ENCODE measurements at places on chromosomes 11 and 22.

GRCh38 chr22:46500201-46500600, 37.2 kb downstream of the CELSR1 start:
- no peak for DNase-seq

DNA sequence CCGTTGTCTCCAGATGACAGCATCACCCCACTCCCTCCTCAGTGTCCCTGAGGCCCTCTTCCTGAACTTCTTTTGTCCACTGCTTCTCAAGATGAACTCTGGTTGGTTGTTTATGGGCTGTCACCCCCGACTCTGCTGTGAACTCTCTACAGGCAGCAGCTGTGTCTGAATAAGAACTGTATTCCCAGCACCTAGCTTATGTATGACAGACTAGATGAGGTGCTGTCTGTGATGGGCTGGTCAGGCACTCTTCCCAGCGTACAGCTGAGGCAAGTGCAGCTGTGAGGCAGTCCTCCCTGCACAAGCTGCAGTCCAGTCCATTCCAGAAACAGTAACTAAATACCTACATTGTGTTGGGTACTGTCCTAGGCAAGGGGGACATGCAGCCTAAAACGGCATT, 111.4 kb upstream of the PITPNB start:
- DNase-seq = no peak

GRCh38 chr11:118264569-118265465, 720 bp upstream of the MPZL2 start:
- DNase-seq = no peak

GRCh38 chr11:70423523-70424505, 25.5 kb downstream of the CTTN start:
- DNase-seq = no peak

GRCh38 chr11:121711236-121711635, 258.5 kb upstream of the SORL1-AS1 start:
- no peak for DNase-seq

DNA sequence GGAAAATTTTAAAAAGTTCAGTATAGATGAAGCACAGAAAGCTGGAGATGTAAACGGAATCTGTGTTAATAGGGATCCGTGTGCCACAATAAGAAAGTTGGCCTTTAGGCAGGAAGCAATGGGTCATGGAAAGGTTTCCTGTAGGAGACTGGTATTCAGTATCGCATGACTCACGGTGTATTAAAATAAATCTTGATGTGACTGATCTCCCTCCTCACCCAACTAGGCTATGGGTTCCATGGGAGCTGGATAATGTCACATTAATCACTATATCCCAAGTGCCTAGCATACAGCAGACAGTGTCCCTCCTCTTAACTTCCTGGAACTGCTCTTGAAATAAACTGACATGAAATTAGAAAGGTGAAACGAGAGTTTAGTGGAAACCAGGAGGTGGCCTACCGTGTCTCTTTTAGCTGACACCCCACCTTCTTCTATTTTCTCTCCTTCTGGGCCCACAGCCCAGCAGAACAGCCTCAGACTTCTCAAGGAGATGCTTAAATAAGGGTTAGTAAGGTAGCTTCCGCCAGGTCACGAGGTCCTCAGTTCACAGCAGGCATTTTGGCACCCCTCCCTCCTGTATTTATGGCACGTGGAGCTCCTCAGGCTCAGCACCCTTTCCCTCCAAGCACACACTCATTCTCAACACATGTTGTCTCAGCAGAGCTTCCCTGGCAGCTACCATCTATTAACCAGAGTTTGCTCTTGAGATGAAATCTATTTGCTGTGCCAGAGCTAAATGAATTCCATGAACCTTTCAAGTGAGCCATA, 118.8 kb downstream of the NXPE2 start:
- DNase-seq = no peak

GRCh38 chr11:133197425-133197824, 334.9 kb downstream of the OPCML start:
- no peak for DNase-seq

- DNase-seq = peak; percentile 44
These were observed 17.5 kb downstream of the RELT start for GRCh38 chr11:73393479-73394415.

DNA sequence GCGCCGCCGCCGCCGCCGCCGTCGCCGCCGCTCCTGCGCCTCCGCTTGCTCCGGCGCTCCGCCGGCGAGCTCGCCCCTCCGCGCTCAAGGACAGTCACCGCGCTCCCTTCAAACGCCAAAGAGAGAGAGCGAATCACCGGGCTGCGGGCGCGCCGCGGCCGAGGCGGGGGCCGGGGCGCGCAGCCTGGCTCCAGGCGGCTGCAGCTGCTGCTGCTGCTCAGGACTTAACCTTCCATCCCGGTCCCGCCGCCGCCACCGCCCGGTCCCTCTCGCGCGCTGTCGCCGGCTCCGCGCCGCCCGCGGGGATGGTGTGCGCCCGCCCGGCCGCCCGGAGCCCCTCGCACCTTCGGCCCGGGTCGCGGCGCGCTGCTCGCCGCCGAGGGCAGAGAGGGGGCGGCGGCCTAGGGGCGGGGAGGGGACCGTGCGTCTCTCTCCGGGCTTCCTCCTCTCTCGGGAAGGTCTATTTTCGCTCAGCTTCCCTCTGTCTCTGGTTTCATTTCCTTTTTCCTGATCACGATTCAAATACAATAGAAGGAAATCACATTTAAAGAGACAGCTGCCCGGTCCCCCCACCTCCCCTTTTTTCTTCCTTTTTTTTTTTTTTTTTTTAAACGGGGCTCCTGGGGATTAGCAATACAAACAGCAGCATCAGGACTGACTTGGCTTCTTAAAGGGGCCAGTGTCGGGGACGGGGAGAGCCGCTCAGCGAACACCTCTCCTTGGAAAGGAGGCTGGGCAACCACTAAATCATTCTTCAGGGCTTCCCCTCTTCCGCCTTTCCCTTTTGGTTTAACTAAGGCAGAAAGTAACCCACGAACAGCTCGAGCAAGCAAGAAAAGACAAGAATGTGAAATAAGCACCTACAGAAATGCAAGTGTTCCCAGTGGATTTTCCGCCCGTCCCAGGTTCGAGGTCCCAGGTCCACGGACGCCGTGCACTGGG, 22.1 kb downstream of the LMO2 start:
- DNase-seq = no peak

- no peak for DNase-seq
These were observed 53.1 kb downstream of the ARRB1 start for GRCh38 chr11:75298191-75298975.

GRCh38 chr22:47139013-47139789, 376.8 kb downstream of the TBC1D22A start:
- DNase-seq = no peak

DNA sequence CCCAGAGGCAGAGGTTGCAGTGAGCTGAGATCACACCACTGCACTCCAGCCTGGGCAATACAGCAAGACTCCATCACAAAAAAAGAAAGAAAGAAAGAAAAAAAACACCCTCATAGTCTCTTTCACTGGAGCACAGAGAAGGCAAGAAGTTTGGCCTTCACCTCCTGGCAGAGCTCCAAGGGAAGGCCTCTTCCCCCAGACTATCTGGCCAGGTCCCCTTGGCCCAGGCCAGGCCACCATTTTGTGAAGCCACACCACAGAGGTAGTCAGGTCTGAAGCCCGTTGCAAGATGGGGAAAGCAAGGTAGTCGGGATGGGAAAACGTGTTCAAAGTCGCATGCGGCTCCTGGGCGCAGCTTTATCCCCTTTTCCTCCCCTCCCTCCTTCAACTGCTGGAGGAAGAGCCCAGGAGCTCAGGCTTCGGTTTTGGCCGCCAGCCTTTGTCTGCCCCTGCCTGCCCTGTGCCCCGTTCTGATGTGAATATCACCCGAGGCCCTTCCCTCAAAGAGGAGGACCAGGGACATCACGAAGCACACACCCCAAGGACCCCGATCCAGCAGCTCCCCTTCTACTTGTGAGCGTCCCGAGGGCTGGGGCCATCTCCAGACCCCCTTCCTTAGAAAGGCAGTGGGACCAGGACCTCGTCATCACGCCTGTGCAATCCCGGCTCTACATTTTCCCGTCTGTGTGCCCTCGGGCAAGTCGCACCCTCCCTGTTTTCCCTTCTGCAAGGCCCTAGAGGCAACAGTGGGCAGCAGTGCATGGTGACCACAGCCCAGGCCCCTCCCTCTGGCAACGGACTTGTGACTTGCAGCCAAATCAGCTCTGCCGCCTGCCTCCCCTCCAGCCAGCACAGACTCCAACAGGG, 17.7 kb downstream of the CABP7 start:
- no peak for DNase-seq

DNA sequence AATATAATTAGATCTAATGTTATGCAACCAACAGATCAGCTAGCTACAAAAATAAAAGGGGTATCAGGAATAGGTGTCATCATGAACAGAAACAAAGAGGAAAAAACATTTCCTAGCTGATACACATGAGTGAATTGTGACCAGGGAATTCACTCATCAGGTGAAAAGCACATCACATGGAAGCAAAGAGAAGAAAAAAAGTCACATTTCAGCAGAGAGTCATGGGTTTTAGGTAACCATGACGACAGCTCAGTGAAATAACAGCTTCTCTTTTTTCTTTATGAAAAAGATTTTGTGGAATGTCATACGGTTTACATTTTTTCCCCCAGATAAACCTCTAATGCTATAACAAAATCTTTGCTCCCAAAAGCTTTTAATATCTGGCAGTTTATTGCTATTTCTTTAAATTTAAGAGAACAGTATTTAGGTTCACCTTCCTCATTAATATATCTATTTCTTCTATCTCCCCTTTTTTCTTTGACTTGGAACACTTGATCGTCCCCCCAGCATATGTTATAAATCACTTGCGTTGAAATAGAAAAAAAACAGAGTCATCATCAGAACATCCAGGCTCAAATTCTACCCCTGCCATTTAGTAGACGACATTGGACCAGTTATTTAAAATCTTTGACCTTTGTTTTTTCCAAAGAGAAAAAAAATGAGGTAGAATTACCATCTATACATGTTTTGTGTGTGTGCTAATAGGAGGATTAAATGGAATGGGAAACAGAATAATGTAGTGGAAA, 5.3 kb downstream of the TYR start:
- DNase-seq = no peak

DNA sequence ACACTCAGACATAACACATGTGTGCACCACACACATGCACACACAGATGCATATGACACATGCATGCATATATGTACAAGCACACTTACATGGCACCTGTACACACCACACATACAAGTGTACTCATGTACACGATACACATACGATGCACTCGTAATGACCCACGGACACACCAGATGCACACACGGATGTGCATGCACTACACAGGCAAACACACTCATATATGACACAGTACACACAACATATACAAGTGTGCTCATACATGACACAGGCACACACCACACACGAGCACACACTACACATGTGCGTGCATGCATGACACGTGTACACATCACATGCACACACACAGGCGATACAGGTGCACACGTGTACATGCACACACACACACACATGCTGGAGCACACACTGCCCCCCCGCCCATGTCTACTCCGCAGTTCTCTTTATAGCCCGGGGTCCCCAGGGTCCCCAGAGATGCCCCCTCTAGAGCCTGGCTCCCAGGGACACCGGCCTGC, 4.8 kb upstream of the TH start:
- no peak for DNase-seq

GRCh38 chr11:86184728-86185380, 59.7 kb upstream of the EED start:
- no peak for DNase-seq

- DNase-seq = no peak
These were observed 76.0 kb downstream of the MRTFA start for GRCh38 chr22:40560551-40560950.

GRCh38 chr11:30508594-30508993, 77.6 kb downstream of the MPPED2 start:
- no peak for DNase-seq

- no peak for DNase-seq
These were observed 241.8 kb upstream of the ARHGAP42 start for GRCh38 chr11:100445231-100445735.

- DNase-seq = no peak
These were observed 31.4 kb downstream of the TECTA start for GRCh38 chr11:121132211-121132976.

DNA sequence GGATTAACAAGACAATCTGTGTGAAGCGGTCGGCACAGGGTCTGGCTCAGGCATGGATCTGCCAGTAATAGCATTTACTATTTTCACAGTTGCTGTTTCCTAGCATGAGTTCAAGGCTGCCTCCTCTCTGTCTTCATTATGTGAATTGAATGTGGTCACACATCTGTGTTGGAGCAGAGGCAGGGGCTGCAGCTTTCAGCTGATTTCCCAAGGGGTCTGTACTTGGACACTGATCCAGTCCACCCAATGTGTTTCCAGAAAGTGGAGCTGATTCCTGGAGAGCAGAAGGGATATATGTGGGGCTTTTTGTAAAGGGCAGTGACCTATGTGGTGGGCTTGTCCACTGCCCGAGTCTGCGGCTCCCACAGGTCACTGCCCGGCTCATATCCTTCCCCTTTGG, 3.5 kb upstream of the CELSR1 start:
- no peak for DNase-seq

DNA sequence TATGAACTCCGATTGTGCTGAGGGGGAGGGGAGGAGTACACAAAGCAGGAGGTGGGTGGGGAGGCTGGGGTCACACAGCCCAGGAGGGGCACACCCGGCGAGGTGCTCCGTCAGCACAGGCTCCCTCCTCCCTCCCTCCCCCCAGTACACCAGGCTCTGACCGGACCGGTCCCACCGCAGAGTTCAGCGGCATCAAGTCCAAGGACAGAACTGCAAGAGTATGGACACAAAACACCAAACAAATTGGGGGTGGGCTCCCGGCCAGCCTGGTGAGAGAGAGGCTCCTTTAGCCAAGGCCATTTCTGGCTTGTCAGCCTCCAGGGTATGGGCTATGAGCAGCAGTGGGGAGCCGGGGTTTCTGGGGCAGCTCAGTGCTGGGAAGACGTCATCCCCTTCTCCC, 68.3 kb downstream of the ST3GAL4 start:
- no peak for DNase-seq

GRCh38 chr11:62770778-62771143, 435 bp upstream of the TAF6L start:
- DNase-seq = no peak

- no peak for DNase-seq
These were observed 814.6 kb downstream of the DLG2 start for GRCh38 chr11:84812471-84812969.

- DNase-seq = no peak
These were observed 9.9 kb downstream of the EIF1AD start for GRCh38 chr11:65992056-65992455.

DNA sequence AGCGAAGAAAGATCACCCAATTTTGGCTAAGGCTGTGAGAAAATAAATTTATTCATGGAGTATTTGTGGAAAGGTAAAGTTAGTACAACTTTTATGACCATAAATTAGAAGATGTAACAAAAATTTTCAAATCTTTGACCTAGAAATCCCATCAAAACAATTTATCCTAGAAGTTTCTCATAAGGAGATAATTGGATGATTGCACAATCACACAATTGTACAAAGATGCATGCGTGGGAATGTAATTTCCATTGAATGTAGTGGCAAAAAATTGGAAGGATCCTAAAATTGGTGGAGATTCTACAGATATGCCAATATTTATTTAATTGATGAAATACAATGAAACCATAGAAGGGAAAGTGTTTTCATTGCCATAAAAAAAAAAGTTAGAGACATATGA, 11.6 kb downstream of the SRPRA start:
- no peak for DNase-seq

- no peak for DNase-seq
These were observed 5.4 kb upstream of the DNAJB13 start for GRCh38 chr11:73945396-73945795.
